ENCODE measurements at places on chromosomes 1 and 21. TPM values are rescaled to one million over a fixed set of nuclear protein-coding genes. Genes with fewer than 3 reads are reported as not detected.

Gene RCSD1
- total RNA-seq = 8.7 TPM

Gene BMP8A
- 0.23 TPM for total RNA-seq

Gene MR1
- 54.4 TPM for total RNA-seq

Gene TNFRSF14
- total RNA-seq = 160 TPM

Gene SYT11
- 11.3 TPM for total RNA-seq

Gene SLC25A44
- total RNA-seq = 24.7 TPM

Gene DCDC2B
- not detected for total RNA-seq

Data from ureter (tissue), 1 donor.